Head of caudate nucleus (tissue), 42 donors: ENCODE measurements at places on chromosomes 12 and 14.

DNA sequence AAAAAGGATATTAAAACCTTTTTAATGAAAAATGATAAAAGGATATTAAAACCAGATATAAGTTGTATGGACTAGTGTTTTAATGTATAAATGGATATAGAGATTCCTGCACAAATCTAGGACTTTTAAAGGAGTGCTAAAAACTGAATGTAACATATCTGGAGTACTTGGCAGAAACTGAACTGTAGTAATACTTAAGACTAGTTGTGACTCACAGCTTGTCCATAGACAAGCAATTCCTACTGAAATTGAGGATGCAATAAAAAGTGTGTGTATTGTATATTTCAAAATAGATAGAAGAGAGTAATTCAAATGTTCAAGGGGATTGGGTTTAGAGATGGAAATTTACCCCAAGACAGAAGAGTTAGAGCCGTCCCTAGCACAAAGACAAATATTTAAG is 59.6 kb downstream of the FBXO33 start:
- DNase-seq: no peak

GRCh38 chr14:55383541-55384140 is 28.0 kb downstream of the ATG14 start:
- DNase-seq: no peak

- no peak for DNase-seq
These were observed 1.2 kb upstream of the TNFAIP2 start for GRCh38 chr14:103121846-103122584.

DNA sequence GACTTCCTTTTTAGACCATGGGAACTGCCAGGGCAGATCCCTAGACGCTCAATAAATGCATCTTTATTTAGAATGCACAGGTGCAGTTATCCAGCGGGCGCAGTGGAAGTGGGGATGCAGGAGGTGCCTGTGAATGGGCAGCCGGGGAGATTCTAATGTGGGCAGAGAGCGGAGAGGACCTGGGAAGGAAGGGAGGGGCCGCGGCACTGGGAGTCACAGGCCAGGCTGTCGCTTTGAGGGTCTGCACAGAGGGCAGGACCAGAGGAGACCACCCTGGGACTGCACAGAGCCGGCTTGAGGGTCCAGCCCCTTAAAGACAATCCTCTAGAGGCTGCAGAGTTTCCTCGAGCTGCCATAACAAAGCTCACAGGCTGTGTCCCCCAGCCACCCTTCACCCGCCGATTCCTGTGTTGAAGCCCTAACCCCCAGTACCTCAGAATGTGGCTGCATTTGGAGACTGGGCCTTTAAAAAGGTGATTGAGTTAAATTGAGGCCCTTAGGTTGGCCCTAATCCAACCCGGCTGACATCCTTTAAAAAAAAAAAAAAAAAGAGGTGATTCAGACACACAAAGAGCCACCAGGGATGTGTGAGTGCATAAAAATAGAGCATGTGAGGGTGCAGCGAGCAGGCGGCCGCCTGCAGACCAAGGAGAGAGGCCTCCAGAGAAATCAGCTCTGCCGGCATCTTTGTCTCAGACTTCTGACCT is 44.4 kb upstream of the PPP2R5C start:
- no peak for DNase-seq

DNA sequence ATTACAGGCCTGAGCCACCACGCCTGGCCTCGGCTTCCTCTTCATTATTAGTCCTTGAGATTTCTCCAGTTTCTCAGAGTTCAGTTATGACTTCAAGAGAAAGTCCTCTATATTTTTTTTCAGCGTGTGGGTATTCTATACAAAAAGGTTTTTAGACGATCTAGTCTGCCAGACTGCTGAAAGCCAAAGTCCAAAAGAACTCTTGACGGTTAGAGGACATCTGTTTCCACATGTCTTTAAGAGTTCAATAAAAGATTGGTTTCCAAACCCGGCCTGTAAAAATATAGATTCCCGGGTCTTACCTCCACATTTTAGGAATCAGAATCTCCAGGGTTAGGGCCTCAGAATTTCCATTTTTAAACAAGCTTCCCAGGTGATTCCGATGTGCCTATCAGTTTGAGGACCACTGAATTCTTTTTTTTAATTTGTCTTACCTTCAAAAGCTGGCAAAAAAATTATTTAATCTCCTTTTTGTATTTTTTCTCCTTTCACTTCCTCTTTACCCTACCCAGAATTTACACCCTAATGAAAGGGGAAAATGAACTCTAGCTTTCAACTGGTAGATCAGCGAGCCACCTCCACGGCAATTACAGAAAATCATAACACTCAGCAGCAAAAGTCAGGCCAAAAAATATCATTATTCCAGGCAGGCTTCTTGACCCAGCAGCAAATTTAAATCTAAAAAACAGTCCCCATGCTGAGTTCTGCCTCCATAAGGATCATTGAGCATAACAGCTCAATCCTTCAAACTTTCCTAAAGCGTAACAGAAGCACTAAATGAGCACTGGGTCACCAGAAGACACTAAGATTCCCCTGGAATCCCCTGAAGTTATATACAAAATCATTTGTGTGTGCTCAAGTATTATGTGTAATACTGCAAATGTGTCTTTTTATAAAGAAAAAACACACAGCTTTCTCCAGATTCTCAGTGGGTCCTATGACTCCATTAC is 8.7 kb downstream of the NT5DC3 start:
- no peak for DNase-seq

- no peak for DNase-seq
These were observed 453.9 kb downstream of the ADAMTS20 start for GRCh38 chr12:43098071-43098470.

- DNase-seq: no peak
These were observed 4.5 kb upstream of the KRT3 start for GRCh38 chr12:52800259-52800917.

DNA sequence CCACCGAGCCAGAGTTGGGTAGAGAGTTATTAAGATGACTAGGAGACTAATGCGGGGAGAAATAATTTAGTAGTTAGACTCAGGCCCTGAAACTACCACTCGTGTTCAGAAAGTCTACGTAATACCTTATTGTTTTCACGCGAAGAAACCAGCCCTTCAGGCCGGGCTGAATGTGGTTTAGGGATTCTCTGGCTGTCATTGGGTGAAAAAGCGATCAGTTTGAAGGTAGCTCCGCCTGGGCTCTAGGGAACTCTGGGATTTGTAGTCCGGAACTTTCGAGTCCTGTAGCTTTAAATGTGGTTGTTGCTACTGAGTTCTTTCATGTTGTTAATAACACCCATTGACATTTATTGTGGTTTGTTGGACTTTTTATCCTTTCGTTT is 549 bp upstream of the WDR89 start:
- DNase-seq: peak; percentile 77

DNA sequence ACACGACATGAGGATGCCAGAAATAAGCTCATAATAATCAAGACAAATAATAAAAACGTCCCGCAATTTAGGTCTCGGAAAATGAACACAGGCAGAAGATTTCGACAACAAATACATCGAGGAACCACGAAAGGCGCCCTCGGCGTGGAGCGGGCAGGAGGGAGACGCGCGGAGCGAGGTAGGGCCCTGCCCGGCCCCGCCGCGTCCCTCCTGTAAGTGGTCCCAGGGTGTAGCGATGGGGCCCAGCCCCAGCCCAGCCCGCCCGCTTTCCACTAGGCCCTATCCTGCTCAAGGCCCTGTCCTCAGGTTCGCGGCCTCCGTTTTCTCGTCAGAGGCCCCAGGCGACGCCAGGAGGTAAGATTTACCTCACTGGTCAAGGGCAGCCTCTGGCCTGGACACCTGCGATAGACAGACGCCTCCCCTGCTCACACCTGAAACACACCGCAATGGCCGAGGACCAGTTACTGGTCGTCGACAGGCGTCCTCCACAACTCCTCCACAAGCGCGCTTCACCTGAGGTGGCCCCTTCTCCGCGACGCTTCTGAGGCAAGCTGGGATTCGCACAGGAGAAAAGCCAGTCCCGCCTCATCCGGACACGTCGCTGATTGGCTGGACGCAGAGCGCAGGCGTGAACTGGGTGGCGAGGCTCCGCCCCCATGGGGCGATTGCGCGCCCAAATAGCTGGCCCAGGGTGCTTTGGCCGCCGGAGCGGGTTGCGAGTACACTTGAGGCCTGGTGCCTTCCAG is at the start of gene SYCP3:
SYCP3 (minus strand) TSS at position 543 of the 746 bp plus-strand sequence. CDS start 1,527 bp downstream, outside the sequence.
- DNase-seq: no peak

GRCh38 chr12:114770323-114770722 is 86.3 kb upstream of the TBX3 start:
- no peak for DNase-seq

DNA sequence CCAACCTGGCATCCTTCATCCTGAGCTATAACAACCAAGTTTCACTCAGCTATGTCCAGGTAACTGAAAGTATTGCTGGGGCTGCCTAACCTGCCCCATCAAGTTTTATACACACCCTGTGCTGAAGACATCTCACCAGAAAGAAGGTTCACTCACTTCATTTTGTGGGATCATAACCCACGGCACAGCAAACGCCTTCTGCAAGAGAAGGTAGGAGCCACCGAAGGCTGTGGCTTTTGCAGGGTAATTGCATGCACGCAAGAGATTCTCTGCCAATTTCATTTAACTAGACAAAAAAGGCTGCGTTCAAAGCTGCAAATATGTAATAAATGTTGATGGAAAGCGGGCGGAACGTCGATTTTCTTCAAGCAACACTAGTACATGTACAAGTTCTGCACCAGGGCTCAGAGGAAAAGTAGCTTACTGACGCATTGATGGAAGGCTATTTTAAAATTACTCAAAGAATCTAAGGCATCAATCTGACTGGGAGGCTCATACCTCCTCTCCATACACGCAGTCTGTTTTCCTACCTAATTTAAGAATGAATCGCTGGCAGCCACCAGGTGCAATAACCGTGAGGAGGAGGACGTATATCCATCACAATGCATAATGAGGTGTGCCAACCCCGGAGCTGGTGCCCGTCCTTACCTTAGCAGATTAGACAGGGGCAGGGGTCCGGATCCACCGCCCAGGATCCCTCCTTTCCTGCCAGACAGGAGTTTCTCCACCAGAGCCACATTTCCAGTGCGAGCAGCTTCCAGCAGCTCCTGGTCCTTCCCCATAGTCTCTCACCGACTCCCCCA is 1.1 kb downstream of the ANKS1B start:
- DNase-seq: peak; percentile 29

- no peak for DNase-seq
These were observed 6.2 kb downstream of the IRF2BPL start for GRCh38 chr14:77022236-77022852.

- no peak for DNase-seq
These were observed 56.1 kb downstream of the BMP4 start for GRCh38 chr14:53900499-53900898.

DNA sequence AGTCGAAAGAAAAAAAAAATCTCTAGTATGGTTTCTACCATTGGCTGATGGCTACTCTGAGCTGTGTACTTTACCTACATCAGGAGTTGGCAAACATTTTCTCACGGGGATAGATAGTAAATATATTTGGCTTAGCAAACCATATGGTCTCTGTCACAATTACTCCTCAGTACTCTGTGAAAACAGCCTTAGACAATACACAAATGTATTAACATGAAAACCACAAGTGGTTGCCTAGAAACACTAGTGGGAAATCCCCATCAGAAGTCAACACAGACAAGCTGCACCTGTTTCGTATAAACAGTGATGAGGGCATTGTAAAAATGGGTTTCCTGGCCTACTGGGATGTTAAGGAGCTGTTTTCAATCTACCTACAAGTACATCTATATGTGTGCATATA is 84.6 kb upstream of the NAV3 start:
- DNase-seq: no peak

GRCh38 chr12:87266305-87266704 is 762.9 kb downstream of the C12orf50 start:
- no peak for DNase-seq

GRCh38 chr12:66119870-66120241 is 10.7 kb downstream of the LLPH start:
- no peak for DNase-seq

- no peak for DNase-seq
These were observed 248.8 kb downstream of the ANO6 start for GRCh38 chr12:45464699-45465098.

DNA sequence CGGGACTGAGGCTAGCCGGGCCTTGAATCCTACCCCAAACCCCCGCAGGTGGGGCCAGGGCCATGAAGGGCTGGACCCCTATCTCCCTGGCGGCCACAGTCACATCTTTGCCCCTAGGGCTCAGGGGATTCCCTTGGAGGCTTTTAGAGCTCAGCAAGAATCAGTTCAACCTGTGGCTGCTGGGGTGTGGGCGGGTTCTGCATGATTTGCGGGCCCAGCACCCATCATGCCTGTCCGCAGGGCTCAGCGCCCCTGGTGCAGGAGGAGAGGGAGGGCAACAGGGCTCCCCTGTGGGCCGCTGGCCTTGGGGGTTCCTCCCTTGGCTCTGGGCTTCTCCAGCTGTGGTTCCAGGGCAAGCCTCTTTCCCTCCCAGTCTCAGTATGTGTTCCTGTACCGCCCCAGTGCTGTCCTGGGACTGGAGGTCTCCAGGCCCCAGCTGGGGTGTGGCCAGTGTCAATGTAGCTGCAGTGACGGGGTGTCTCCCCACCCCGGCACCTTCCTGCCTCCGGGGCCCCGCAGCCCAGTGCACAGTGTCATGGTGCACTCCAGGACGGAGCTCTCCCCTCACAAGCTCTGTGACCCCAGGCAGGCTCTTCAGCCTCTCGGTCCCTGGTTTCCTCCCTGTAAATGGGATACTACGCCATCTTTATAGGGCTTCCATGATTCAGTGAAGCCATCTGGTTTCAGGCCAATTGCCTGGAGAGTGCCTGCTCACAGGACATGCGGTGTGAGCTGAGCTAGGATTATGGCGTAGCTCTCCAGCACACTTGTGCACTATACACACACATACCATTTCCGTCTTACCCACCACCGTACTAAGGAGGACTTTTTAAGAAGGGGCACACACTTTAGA is 9.9 kb upstream of the LBHD2 start:
- DNase-seq: no peak

- no peak for DNase-seq
These were observed 19.6 kb upstream of the HDAC7 start for GRCh38 chr12:47839214-47839876.

- DNase-seq: no peak
These were observed 23.0 kb upstream of the BATF start for GRCh38 chr14:75499084-75499875.

GRCh38 chr14:59325906-59326305 is 137.4 kb downstream of the DAAM1 start:
- DNase-seq: no peak

- no peak for DNase-seq
These were observed 101.3 kb upstream of the E2F7 start for GRCh38 chr12:77166696-77167095.

GRCh38 chr12:113961921-113962710 is 4.0 kb downstream of the RBM19 start:
- no peak for DNase-seq

GRCh38 chr12:15928870-15929571 is 17.9 kb downstream of the DERA start:
- DNase-seq: peak; percentile 36
